WTC11 (cell line): ENCODE measurements at places on chromosomes 1 and 21.

GRCh38 chr1:224368409-224368808 lies 11.7 kb downstream of the CNIH4 start:
- DNase-seq, result no peak

GRCh38 chr21:16095005-16095404 lies 365.2 kb downstream of the USP25 start:
- no peak for DNase-seq

GRCh38 chr1:157407917-157408525 lies 144.3 kb downstream of the FCRL5 start:
- no peak for DNase-seq

DNA sequence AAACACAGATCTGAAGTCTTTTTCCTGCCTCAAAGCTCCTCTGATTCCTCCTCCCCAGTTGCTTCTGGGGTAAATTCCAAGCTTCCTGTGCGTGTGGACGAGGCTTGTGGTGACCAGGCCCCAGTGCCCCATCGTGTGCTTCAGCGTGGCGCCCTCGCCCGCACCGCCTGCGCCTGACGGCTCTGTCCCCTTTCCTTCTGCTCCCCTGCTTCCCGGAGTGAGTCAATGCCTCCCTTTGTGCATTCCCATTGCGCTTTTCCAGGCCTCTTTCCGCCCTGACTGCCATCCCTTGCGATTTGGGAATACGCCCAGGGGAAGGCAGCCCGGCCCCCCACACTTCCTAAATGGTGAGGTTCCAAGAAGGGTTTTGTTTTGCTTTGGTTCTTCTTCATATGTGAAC lies 36.3 kb downstream of the FAAP20 start:
- no peak for DNase-seq

- no peak for DNase-seq
These were observed 26.7 kb upstream of the CTPS1 start for GRCh38 chr1:40952744-40953315.

GRCh38 chr1:245183429-245183828 lies 28.6 kb downstream of the KIF26B start:
- no peak for DNase-seq

GRCh38 chr1:37865348-37866120 lies 6.1 kb upstream of the MTF1 start:
- DNase-seq, result no peak

DNA sequence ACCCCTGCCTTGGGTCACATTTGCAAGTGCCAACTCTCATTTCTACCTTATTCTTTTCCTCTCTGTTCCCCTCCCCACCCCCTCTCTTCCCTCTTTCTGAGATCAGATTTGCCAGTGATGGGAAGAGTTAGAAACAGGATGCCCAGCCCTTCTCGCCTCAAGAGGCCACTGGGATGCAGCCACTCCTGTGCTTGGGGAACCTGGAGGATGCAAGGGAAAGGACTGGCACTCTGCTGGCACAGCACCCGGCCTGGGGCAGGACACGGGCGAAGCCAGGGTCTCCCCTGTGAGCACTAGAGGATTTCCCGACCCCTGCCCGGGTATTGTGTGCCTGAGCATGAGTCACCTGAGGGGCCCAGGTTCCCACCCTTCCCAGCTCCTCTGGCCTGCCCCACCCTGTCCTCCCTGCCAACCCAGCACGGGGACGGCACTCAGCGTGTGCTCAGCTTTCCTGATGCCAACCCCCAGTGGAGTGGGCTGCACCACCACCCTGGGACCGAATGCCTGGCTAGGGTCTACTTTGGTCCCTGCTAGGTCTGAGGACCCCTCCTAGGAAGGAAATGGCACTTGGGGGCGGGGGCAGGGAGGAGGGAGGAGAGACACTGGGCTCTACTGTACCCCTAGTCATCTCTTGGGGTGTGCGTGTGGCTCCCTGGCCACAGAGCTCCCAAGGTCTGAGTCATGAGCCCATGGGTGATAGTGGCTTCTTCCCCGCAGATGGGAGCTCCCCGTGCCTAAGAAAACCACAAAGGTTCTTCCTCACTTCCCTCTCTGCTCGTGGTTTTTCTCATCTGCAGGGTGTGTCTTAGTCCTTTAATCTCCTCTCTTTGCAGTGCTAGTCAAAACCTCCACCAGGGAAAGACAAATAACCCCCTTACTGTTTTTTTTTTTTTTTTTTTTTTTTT lies 12.4 kb downstream of the LMNA start:
- no peak for DNase-seq

GRCh38 chr1:19462781-19463503 lies 22.4 kb downstream of the CAPZB start:
- no peak for DNase-seq
